ENCODE measurements at places on chromosomes 11 and 22.

DNA sequence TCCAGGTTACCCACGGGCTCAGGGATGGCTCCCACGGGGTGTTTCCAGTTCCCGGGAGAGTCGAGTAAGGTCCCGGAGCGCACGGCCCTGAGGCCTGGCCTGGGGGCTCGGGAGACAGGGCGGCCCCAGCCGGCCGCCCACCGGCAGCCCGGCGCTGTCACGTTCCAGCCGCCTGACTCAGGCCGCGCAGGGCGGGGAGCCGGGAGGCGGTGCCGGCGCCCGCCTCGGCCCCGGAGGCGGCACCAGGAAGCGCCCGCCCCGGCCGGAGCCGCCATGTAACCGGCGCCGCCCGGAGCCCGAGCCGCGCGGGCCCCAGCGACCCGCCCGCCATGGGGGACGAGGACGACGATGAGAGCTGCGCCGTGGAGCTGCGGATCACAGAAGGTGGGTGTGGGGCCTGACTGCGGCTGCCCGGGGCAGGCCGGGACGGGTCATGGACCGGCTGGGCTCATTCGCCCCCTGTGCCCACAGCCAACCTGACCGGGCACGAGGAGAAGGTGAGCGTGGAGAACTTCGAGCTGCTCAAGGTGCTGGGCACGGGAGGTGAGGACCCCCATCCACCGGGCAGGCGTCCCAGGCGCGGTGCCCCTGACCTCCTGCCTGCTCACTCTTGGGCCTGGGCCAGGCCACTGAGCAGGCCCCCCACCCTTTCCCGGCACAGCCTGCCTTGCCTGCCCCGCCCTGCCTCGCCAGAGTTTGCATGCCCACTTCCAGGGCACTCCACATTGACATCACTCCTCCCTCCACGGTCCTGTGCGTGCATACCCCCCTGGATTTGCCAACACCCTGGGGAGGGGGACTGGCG is at the start of gene RPS6KA4:
TSS of gene RPS6KA4 (plus strand) at position 256 of the 805 bp plus-strand sequence. CDS start at position 330, 74 bp downstream.
- DNase-seq: no peak

- no peak for DNase-seq
Measured at GRCh38 chr11:45225277-45225676, 60.9 kb downstream of the SYT13 start.

DNA sequence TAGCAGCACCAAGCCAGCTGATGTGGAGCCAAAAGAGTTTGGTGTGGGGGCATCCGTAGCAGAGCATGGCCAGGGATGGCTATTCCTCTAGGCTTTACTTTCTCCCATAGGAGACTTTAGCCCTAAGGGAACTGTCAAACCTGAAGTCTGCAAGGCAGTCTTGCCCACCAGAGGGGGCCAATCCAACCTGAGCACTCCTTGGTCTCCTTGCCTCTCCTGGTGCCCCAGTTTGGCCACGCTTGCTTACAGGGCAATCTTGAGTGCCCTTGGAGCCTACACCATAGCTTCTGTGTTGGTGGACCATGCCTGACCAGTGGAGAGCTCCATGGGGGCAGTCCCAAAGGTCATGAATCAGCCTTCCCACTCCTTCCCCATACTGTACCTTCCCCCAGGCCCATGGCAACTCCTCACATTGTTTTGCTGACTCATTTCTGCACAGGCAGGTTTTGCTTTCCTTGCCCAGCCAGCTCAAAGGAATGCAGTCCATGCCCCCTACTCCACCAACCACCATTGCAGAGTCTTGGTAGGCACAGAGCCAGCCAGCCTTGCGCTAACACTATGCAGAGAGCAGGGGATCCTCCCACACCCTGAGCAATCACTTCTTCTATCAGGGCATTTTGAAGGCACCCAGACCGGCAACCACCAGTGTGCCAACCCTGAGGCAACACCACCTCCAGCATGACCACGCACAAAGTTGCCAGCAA is 1421.2 kb upstream of the RAG2 start:
- no peak for DNase-seq

DNA sequence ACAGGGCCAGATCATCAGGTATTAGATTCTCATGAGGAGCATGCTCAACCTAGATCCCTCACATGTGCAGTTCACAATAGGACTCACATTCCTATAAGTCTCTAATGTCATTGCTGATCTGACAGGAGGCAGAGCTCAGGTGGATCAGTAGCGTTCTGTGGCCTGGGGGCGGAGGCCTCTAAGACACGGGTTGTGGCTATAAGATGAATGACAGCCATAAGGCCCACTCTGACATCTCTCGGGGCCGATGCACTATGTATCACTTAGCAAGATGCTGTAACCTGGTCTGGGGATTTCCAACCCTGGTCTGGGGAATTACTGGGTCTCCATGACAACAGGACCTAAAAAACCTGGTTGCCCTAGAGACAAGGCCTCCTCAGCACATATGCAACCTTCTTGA is 932.7 kb downstream of the TBC1D22A start:
- no peak for DNase-seq

GRCh38 chr11:250274-250673 is 13.5 kb downstream of the PSMD13 start:
- no peak for DNase-seq

DNA sequence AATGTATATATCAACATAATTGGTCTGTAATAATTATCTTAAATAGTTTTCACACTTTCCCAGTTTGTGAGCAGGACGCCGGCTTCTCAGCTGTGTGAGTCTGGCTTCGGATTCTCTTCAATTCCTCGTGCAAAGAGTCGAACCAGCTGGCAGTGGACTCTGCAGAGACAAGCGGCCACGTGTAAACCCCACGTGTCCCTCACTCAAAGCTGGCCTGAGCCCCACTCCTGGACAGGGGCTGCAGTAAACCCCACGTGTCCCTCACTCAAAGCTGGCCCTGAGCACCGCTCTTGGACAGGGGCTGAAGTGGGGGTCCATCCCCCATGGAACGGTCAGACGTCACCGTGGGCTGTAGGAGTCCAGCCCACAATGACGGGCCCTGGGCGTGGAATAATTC is 51.0 kb downstream of the CERK start:
- DNase-seq: no peak

DNA sequence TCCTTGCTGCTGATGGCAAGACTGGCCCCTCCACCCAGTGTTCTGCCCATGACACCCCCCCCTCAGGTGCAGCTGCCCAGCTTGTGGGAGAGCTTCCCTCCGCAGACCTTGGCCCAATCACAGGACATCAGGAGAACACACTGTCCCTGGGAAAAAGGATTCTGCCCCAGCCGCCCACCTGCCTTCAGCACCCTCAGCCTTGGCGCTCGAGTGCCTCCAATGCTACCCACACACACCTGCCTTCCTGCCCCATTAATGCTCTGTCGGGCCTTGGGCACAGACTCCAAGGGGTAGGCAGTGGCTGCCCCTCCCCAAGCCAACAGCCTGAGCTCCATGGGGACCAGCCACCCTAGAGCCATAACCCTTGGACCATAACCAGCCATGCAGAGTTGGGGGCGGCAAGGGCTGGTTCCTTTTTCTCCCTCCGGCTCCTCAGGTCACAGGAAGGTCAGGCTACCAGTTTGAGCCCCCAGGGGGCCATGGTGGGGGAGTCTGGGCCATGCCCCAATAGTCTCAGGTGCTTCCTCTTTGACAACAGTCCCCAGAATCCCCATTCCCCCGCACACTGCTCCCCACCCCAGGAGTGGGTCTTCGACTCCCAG is 1.3 kb upstream of the ZNF70 start:
- no peak for DNase-seq

Measured in NCI-H1436 treated with DMSO at 0.1 percent for 48 hours (cell line).